SK-N-SH (cell line): ENCODE measurements at places on chromosomes 5 and 9. TPM values are rescaled to one million over a fixed set of nuclear protein-coding genes. Genes with fewer than 3 reads are reported as not detected.

The GRIA1 gene
- polyA plus RNA-seq, result 0.35 and 0.80 TPM in 2 replicates

The CNTFR gene
- 1.8 and 3.7 TPM in 2 replicates for polyA plus RNA-seq

The RANBP17 gene
- 6.0 and 8.1 TPM in 2 replicates for polyA plus RNA-seq

The LRRC26 gene
- not detected in 2 replicates for polyA plus RNA-seq

The PAPPA gene
- 44.5 and 45.1 TPM in 2 replicates for polyA plus RNA-seq

The TAS2R1 gene
- polyA plus RNA-seq, result not detected in 2 replicates

The SHISAL2B gene
- polyA plus RNA-seq, result 0.16 TPM in 1 of 2 replicates, not detected in the other

The TNFSF15 gene
- 0.64 and 0.86 TPM in 2 replicates for polyA plus RNA-seq

The RASGRF2 gene
- under 0.01 TPM in 1 of 2 replicates, not detected in the other for polyA plus RNA-seq

The SPEF2 gene
- 1.6 and 2.6 TPM in 2 replicates for polyA plus RNA-seq

The CCDC171 gene
- 0.54 and 1.1 TPM in 2 replicates for polyA plus RNA-seq

The F2RL1 gene
- polyA plus RNA-seq, result 31.3 and 41.3 TPM in 2 replicates

The FBP2 gene
- polyA plus RNA-seq, result not detected in 2 replicates

The SH3PXD2B gene
- 15.0 and 15.7 TPM in 2 replicates for polyA plus RNA-seq

The GZMA gene
- 0.07 TPM in 1 of 2 replicates, not detected in the other for polyA plus RNA-seq

The FGF1 gene
- 5.3 and 5.9 TPM in 2 replicates for polyA plus RNA-seq

The PRRT1B gene
- polyA plus RNA-seq, result not detected in 2 replicates

The TYRP1 gene
- 0.05 TPM in 1 of 2 replicates, not detected in the other for polyA plus RNA-seq

The PCDHA11 gene
- polyA plus RNA-seq, result not detected in 2 replicates
